ENCODE measurements at places on chromosomes 4 and X. TPM values are rescaled to one million over a fixed set of nuclear protein-coding genes. Genes with fewer than 3 reads are reported as not detected.
A peak's percentile ranks its signal among the peaks of the same experiment; 100 is the strongest.

- no peak for DNase-seq
Observed at GRCh38 chrX:48960291-48960690, 2.9 kb upstream of the OTUD5 start.

Gene TMEM271
- 0.30 TPM for total RNA-seq

- DNase-seq, result no peak
Observed at GRCh38 chr4:137700072-137700471, 167.8 kb upstream of the PCDH18 start.

Gene PNMA5
- total RNA-seq, result not detected

GRCh38 chr4:182238355-182238931 is 4.8 kb upstream of the TENM3 start:
- no peak for DNase-seq

- no peak for DNase-seq
Observed at GRCh38 chrX:12617241-12617640, 174.0 kb upstream of the PRPS2 start.

GRCh38 chr4:6918338-6918737 is 8.7 kb downstream of the TBC1D14 start:
- DNase-seq, result no peak

DNA sequence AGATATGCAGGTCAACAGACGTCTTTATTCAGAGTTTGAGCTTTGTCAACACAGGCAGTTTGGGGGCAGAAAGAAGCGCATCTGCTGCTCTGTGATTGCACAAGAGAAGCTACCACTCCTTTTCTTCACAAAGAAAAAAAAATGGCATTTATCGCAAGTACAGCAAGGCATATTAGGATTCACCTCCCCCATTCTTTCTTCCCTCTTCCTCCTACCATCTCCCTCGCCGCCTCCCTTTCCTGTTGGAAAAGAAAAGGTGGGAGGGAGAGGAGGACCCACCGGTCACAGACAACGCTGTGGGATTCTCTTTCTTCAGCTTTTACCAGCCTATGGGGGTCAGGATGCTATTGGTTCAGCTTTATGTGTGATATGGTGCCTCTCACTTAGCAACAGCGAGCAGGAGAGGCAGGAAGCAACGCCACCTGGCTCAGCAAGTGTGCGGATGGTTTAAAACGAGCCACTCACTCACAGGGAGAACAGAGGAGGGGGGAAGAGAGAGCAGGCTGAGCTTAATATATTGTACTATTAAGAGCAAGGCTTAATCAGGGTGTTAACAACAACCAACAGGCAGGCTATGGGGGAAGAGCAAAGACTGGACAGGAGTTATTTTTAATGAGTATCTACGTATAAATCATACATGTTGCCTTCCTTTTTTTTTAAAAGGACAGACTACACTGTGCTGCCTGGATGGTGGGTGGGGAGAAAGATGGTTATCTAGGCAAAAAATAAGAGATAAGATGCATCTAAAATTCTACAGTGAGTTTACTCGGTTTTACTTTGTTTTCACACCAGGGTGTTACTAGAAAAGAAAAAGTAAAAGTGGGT is 104.7 kb downstream of the MAML3 start:
- peak; percentile 60 for DNase-seq

DNA sequence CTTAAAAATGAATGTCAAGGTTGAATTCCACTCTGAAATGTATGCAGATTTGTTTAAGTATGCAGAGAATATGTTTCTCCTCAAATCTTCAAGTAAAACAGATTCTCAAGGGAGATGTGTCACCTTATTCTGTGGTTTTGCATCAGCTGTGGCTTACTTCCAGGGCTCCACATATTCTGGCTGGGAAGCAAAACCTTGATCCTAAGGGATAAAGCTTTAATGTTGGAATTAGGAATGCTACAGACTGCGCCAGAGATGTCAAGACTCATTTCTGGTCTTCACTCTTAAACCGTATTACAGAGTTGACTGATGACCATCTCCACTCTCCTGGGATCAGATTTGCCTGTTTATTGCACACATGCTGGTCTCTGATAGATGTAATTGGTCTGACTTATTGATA is 143.9 kb upstream of the DIPK2B start:
- no peak for DNase-seq

DNA sequence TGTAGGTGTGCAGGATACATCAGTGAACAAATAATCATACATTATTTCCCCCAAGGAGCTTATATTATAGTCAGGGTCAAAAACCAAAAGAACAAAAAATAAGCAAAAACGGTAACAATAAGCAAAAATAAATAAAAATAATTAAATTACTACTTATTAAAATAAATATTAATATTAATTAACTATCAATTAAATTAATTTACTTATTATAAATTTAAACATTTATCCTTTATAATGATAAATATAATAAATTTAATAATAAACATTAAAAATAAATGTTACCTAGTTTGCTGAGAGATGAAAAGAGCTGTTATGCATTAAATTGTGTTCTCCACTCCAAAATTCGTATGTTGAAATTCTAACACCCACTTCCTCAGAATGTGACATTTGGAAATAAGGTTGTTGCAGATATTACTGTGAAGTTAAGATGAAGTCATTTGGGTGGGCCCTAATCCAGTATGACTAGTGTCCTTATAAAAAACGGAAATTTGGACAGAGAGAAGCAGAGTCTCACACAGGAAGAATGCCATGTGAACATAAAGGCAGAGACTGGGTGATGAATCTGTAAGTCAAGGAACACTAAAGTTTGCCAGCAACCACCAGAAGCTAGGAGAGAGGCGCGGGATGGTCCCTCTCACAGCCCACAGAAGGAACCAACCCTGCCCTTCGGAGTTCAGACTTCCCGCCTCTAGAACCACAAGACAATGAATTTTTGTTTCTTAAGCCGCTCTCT is 67.2 kb upstream of the IBSP start:
- no peak for DNase-seq

Gene SSX4B
- total RNA-seq, result not detected

DNA sequence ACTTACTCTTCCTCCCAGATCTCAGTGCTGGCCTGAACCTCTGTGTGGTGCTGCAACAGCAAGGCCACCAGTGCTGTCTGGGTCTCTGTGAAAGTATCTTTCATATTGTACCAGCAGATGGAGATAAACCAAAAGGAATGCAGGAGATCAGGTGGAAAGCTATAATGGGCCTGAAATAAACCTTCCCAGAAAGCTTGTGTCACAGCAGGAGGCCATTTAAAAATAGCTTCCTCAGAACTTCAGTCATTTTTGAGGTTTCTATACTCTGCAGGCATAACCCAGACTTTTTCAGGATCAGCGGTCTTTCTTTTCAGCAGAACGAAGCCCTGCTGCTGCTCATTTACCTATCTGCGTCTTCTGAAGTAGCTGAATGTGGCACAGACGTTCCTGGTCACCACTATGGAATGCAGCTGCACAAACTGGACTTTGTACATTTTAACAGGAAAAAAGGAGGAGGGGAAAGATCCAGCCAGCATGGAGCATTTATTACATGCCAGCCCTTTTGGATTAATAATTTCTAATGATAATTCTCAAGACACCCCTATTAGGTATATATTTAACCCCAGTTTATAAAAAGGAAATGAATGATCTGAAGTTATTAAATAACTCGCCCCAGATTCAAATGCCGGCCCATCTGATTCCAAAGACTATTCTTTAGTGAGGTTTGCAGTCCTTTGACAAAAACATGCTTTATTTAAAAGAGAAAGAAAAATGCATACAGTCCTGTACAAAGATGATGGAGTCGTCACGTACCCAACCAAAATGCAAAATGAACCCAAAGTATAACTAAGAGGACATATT is 119.7 kb downstream of the NFKB1 start:
- DNase-seq, result peak; percentile 33

- no peak for DNase-seq
Observed at GRCh38 chr4:13523591-13524503, 20.5 kb downstream of the NKX3-2 start.

Gene ITIH6
- 0.10 TPM for total RNA-seq

Gene TRPC5OS
- total RNA-seq, result not detected

GRCh38 chrX:111041018-111041462 is 55.0 kb upstream of the PAK3 start:
- no peak for DNase-seq

- DNase-seq, result no peak
Observed at GRCh38 chrX:28847423-28847822, 260.2 kb downstream of the IL1RAPL1 start.

- DNase-seq, result no peak
Observed at GRCh38 chr4:20318909-20319277, 67.2 kb downstream of the SLIT2 start.

- no peak for DNase-seq
Observed at GRCh38 chr4:112633477-112634235, 3.1 kb downstream of the ZGRF1 start.

Gene MSMO1
- total RNA-seq, result 176 TPM

Gene RHOH
- 1.7 TPM for total RNA-seq

Gene PPEF2
- 0.10 TPM for total RNA-seq

GRCh38 chr4:107862658-107863057 is 37.9 kb downstream of the SGMS2 start:
- DNase-seq, result no peak

- no peak for DNase-seq
Observed at GRCh38 chrX:30302956-30303355, 6.2 kb downstream of the NR0B1 start.

- no peak for DNase-seq
Observed at GRCh38 chr4:61860376-61860775, 660.2 kb downstream of the ADGRL3 start.

DNA sequence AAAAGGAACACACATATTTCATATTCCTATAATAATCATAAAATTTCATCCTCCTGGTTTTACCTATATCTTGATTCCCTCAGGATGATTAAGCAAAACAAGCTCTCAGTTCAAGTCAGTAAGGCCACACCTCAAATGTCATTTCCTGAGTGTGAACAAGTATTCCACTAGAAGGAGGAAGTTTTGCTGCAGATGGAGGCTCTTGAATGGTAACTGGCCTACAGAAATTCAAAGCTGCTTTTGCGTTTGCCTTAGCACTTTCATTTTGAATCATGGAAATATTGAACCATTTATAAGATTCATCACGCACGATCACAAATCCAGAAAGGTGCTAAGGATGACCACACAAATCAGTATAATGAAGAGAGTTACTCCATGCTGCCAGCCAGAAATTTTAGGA is 254.4 kb upstream of the CXXC4 start:
- DNase-seq, result no peak

DNA sequence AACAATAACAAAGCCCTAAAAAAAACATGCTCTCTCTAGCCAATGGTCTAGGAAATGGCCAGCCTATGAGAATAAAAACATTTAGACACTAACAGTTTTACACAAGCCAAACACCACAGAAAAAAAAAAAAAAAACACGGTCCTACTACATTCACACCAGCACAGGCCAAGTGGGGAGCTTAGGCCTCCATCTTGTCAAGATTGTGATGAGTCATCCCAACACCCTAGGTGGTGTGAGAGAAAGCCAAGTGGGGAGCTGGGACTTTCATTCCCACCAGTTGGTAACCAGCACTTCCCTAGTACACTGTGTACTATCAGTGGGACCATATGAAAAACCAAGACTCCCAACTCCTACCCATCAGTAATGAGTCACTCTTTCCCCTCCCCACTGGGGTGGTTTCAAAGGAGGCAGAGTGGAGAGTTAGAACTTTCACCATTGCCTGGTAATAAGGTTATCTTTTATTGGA is 95.6 kb downstream of the ADAMTS3 start:
- DNase-seq, result no peak

DNA sequence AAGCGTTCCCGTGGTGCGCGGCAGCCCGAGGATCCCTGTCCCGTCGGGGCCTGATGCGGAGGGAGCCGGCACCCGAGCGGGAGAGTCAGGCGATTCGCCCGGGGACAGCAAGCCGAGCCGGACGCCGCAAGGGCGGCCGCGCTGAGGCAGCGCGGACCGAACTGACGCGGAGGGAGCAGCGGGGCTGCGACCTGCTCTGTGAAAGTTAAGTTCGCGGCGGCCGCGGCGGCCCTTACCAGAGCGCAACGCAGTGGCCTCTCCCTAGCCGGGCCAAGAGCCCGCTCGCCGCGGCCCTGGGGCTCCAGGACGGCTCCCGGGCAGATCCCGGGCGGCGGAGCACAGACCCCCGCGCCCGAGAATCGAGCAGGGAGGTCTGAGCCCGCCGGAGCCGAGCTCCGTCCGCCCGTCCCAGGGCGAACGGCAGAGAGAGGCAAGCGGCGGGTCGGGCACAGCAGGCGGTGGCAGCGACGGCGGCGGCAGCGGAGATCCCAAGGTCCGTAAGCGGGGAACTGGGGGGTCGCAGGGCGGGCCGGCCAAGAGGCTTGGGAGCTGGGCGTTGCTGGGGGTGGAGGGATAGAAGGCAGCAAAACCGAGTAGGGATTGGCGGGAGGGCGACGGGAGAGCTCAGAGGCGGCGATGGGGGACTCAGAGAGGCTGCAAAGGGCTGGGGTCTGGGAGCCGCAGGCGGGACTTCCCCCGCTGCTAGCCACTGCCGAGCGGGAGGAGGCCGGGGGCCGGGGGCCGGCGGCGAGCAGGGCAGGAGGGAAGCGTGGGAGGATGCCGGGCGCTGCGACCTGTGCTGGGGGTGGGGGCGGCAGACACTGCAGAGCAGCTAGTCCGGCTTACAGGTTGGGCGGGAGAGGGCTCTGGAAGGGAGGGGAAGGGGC is 1.0 kb downstream of the GPR50 start:
- DNase-seq, result no peak

GRCh38 chr4:8641931-8642650 is 49.5 kb downstream of the CPZ start:
- DNase-seq, result no peak

DNA sequence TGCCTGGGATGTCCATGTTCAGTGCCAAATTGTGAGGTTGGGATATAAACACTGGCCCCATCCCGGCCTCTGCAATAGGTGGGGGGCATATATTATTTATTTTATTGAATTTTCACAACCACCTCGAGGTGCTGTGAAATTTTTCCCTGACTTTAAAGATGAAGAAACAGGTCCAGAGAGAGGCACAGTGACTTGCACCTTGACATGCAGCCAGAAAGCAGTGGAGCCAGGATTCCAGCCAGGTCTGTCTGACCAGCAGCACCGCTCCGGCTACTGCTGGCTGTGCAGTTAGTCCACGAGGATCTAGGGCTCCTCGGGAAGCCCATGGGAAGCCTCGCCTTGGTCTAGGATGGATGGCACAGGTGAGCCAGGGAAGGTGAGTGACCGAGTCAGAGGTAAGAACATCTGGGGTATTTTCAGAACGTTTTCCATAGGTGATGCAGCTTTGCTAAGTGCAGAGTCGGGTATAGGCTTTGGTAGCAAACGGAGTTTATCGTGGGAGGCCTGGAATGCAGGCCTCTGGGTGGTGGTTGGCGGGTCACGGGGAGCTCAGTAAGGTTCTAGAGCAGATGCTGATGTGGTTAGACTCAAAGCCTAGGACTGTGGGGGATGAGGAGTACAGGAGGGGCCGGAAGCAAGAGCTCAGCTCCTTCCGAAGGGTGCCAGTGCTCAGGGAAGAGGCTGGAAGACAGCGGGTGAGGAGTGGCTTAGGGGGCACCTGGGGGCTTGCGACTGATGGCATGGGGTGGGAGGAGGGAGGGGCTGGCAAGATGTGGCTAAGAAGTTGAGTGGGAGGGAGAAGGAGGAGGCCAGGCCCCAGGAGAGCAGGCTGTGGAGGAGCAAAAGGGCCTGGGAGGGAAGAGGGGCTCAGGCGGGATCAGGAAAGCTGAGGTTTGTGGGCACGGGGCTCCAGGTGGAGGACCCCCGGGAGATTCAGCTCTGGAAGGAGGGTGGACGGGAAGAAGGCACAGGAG is 107.7 kb upstream of the LRPAP1 start:
- no peak for DNase-seq
